ENCODE measurements at places on chromosomes 3 and 15.

DNA sequence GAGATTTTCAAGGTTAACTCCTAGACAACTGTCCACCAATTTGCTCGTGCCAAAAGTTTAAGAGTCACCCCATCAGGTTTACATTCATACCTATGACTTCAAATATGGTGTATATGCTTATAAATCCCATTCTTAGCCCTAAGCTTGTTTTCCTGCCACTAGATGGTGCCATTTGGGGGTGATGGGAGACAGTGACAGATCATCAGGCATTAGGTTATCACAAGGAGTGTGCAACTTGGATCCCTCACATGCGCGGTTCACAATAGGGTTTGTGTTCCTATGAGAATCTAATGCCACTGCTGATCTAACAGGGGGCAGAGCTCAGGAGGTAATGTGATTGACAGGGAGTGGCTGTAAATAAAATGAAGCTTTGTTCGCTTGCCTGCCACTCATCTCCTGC lies 182.7 kb downstream of the CNTN6 start:
- no peak for DNase-seq

- no peak for DNase-seq
Observed at GRCh38 chr3:158403013-158403412, 168.0 kb upstream of the MLF1 start.

DNA sequence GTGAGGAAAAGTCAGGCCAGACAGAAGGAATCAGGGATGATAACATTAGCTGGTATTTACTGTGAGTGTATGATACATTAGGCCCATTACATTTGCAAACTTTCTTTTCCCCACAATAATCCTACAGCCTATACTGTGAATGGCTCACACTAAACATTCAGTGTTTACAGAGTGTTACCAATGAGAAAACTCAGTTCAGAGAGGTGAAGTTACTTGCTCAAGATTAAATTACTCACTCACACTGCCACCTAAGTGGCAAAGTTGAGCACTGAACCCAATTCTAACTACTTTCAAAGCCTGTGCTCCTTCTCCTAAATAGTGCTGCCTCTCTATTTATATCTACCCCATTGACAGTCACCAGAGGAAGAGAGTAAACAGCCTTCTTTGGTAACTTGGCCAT lies 8.5 kb downstream of the XPC start:
- DNase-seq, result no peak

GRCh38 chr3:187323091-187323490 lies 31.6 kb upstream of the MASP1 start:
- no peak for DNase-seq

- DNase-seq, result no peak
Observed at GRCh38 chr3:65303431-65303830, 615.6 kb upstream of the ADAMTS9 start.

- no peak for DNase-seq
Observed at GRCh38 chr3:42653303-42653559, 266 bp upstream of the ZBTB47 start.

DNA sequence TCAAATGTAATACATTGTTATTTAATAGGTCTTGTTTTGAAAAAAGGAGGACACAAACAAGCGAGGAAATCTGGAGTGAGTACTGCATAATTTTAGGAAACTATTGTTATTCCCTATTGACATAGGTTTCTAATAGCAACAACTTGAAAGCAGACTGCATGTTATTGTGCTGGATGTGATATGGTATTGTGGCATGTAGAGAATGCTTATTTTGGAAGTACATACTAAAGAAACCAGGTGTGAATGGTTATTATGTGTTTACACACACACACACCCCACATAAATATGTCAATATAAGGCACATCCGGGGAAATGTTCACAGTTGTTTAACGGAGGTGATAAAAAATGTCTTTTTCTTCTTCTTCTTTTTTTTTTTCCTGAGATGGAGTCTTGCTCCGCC lies 5.9 kb upstream of the MORF4L1 start:
- no peak for DNase-seq

GRCh38 chr3:28286595-28286994 lies 45.2 kb downstream of the CMC1 start:
- DNase-seq, result peak; percentile 38

DNA sequence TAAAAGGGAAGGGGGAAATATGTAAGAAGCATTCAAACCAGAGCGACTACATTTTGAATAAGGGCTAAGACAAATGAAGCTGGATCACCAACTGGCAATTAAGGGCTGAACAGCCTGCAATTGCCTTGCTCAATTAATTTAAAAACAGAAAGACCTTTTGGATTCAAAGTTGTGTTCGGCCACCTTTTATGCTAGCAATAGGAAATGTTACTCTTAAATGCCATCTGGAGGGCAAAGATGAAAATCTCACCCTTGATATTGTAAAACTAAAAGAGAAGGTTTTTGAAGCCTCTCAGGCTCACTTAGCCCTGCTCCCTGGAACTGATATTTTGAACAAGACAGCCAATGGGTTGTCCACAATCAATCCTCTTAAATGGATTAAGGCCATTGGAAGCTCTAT lies 44.2 kb downstream of the ACAD9 start:
- peak; percentile 38 for DNase-seq

- no peak for DNase-seq
Observed at GRCh38 chr3:29936054-29936453, 655.2 kb downstream of the RBMS3 start.

DNA sequence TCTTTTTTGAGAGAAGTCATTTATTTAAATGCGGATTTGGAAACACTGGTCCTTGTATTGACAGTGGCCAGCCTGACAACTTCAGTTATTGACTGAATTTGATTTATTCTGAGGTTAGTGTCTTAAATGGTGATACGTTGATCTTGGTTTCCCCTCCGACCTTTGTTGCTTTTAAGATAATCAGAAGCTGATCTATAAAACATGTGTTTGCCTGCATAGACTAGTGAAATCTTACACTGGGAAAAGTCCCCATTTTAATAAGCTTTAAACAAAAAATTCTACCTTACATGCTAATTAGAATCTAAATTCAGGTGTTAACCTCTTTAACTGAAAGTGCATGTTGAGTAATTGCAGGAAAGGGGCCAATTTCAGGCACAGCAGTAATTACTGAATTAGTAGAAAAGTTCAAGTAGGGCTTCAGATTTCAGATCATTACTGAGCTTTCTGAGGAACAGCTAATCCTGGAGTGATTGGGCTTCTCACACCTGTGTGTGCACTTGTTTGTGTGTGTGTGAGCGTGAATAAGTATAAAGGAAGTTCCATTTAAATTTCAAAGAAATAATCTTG lies 221.4 kb downstream of the SOX2 start:
- DNase-seq, result no peak

GRCh38 chr3:181402347-181402746 lies 309.4 kb upstream of the SOX2 start:
- no peak for DNase-seq

- no peak for DNase-seq
Observed at GRCh38 chr3:89268059-89268458, 160.6 kb downstream of the EPHA3 start.

DNA sequence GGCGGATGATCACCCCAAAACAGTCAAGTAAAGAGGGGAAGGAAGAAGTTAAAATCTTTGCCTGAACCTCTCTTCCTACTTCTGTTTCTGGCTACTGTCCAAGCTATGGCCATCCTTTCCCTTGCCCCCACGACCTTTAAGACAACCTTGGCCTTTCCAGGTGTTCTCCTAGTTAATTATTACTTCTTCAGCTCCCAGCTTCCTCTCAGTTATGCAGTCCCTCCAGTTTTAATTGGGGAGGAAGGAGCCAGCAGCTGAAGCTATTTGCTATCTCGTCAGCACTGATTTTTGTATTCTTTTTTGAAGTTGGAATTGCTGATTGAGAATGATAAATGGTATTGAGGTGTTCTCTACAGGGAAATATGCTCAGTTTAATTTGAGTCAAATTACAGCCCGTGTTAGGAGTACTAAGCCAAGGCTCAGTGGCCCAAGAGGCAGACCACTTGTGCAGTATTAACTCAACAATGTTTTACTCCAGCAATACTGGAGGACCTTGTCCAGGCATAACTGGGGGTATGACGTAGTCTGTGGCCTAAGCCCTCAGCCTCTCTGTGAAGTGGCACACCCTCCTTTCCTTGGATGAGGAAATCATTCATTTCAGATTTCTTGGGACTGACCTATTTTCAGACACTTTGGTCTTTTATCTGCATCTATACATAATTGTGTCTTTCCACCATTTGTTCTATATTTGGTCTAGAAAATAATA lies 336.9 kb downstream of the SLC9A9 start:
- no peak for DNase-seq

- DNase-seq, result no peak
Observed at GRCh38 chr3:13088028-13089006, 15.1 kb upstream of the IQSEC1 start.

GRCh38 chr3:140162551-140162950 lies 227.6 kb downstream of the CLSTN2 start:
- no peak for DNase-seq

DNA sequence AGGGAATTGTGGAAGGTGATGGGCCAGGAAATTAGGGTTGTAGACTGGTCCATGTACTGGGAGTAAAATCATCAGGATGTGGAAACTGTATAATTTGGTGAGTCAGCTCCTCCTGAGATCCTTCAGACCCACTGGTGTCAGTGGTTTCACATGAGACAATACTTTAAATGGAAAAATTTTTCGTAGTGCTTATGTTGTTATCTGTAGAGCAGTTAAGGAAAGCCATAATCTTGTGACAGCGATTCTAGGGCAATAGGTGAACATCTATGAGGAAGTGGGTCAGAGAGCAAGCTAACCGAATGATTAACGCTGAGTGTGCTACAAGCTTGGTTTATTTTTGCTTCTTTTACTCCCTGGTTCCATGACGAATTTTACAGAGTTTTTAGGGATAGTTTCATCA lies 200.6 kb downstream of the CADM2 start:
- DNase-seq, result no peak

DNA sequence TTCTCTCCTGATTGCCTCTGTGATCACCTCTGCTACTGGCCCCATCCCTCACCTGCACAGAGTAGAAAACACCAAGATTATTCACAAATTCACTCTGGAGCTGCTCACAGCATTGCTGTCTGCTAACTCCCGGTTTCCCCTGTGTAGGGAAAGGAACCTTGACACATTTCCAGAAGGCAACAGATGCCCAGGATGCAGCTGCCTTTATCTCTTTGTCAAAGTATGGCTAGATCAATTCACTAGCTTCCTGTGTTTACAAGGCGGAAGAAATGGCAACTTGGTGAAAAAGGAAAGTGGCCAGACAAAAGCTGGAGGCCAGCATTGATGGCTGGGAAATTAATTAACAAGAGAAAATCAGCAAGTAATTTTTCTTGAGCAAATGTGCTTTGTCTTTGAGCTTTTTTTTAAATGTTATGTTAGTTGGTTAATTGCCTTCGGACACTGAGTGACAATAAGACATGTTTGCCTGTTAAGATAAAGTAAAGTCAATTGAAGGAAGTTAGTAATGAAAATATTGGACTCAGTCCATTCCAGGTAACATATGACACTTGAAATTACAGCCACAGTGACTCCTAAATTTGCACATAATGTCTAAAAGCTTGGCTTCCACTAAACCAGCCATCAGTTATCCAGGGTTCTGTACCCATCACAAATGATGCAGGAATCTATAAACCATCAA lies 394.6 kb upstream of the IL12A start:
- no peak for DNase-seq

GRCh38 chr15:69555080-69555479 lies 102.5 kb downstream of the RPLP1 start:
- no peak for DNase-seq

DNA sequence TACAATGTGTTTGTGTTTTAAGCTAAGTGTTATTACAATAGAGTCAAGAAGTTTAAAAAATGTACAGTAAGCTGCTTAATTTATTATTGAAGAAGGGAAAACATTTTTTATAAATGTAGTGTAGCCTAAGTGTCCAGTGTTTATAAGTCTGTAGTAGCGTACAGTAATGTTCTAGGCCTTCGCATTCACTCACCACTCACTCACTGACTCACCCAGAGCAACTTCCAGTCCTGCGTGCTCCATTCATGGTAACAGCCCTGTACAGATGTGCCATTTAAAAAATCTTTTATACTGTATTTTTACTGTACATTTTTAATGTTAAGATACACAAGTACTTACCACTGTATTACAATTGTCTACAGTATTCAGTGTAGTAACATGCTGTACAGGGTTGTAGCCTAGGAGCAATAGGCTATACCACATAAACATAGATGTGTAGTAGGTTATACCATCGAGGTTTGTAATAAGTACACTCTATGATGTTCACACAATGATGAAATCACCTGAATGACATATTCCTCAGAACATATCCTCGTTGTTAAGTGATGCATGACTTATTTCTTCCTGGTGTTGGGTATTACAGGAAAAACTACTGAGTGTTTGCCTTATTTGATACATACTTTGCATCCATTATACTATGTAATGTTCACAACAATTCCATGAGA lies 156.6 kb upstream of the NUDT16 start:
- no peak for DNase-seq

- DNase-seq, result no peak
Observed at GRCh38 chr3:111319598-111319997, 222.4 kb upstream of the CD96 start.

GRCh38 chr3:24773798-24774197 lies 279.1 kb upstream of the THRB start:
- no peak for DNase-seq

GRCh38 chr15:69593981-69594966 lies 141.7 kb downstream of the RPLP1 start:
- DNase-seq, result no peak

- DNase-seq, result no peak
Observed at GRCh38 chr3:88767746-88768145, 339.7 kb upstream of the EPHA3 start.

- DNase-seq, result no peak
Observed at GRCh38 chr3:5231487-5231886, 44.0 kb downstream of the EDEM1 start.

- no peak for DNase-seq
Observed at GRCh38 chr15:89669309-89669865, 9.8 kb downstream of the PLIN1 start.

DNA sequence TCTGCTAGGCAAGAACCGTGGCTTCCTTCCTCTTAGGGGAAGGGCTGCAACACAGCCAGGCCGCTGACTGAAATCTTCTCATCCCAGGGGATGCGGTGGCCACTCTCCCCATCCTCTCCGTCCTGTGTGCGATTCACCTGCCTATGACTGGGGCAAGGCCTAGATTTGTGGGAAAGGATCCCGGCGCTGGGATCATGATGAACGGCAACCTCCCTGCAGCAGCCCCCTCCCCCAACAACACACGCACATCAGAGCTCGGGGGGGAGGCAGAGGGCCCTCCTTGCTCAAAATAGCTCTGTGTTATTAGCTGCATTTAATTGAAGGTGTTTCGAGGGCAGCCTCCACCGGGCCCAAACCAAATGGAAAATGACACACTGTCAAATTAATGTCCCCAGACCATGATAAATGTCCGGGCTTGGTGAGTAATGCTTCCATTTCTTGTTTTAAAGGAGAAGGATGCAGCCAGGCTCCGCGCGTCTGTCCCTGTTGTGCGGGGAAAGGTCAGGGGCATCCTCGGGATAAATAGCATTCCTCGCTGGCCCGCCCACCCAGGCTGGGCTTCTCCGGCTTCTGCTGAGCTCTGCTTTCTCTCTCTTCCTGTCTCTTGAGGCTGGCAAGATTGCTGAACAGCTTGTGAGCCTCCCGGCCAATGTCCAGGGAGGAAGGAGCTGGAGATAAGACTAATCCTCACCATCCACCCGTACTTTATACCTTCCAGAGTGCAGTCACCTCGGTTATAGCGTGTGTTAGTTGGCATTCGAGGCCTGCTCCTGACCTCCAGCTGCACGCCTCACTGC lies 56.4 kb upstream of the TLE3 start:
- no peak for DNase-seq

- DNase-seq, result no peak
Observed at GRCh38 chr3:183854318-183855035, 29.1 kb upstream of the MAP6D1 start.
